ENCODE measurements at places on chromosomes 13 and 19. TPM values are rescaled to one million over a fixed set of nuclear protein-coding genes. Genes with fewer than 3 reads are reported as not detected.

Gene NPAS1
- not detected for total RNA-seq

Gene KRTDAP
- total RNA-seq: not detected

Gene LATS2
- total RNA-seq: 30.1 TPM

Gene CRX
- not detected for total RNA-seq

Gene TUBA3C
- not detected for total RNA-seq

GRCh38 chr13:113029487-113030258 lies 60.7 kb downstream of the MCF2L start:
- DNase-seq: no peak

- DNase-seq: no peak
These were observed 15.5 kb upstream of the ERCC1 start for GRCh38 chr19:45439190-45439568.

DNA sequence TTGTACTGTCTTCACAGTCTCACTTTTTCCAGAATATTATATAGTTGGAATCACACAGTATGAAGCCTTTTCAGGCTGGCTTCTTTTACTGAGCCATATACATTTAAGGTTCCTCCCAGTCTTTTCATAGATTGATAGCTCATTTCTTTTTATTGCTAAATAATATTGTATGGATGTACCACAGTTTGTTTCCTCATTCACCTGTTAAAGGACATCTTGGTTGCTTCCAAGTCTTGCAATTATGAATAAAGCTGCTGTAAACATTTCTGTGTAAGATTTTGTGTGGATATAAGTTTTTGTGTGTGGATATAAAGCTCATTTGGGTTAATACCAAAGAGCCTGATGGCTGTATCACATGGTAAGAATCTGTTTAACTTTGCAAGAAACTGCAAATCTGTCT lies 24.5 kb upstream of the CYP2A7 start:
- DNase-seq: no peak

GRCh38 chr19:4538601-4538954 lies 1.3 kb downstream of the LRG1 start:
- DNase-seq: no peak

- no peak for DNase-seq
These were observed 130.8 kb downstream of the KDM4B start for GRCh38 chr19:5099701-5100221.

- DNase-seq: no peak
These were observed 21.0 kb upstream of the LRCH1 start for GRCh38 chr13:46531953-46532352.

DNA sequence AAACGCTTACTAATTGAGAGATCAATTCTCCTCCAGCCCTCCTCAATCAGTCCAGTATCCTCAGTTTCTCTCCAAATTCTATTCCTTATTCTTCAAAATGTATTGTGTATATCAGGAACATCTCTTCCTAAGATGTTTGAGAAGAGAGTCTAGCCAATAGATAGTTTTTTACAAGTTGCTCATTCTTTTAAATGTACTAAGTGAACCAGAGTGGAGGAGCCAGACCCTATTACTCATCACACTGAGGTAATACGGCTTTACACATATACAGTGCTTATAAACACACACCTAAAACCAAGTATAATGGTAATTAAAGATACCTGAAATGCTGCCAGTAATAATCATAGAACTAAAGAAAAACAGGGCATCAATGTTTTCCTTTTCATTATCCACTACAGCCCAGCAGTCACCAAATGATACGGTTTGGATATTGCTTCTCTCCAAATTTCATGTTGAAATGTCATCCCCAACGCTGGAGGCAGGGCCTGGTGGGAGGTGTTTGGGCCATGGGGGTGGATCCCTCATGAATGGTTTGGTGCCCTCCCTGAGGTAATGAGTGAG lies 45.2 kb upstream of the HMGB1 start:
- no peak for DNase-seq

- DNase-seq: peak; percentile 85
These were observed 11.0 kb downstream of the FUZ start for GRCh38 chr19:49801966-49802661.

DNA sequence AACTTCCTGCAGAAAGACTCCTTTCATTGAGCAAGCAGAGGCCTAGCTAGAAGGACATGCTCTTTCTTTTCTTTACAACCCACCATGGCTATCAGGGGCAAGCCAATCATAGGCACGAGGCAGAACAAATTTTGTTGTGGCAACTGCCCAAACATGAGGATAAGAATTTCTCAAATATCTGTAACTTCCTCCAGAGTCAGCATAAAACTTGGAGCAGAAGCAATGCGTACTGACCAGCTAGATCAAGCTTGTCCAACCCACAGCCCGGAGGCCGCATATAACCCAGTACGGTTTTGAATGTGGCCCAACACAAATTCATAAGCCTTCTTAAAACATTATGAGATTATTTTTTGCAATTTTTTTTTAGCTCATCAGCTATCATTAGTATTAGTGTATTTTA lies 87.0 kb upstream of the SOX21 start:
- no peak for DNase-seq

- no peak for DNase-seq
These were observed 169.8 kb downstream of the SHISA2 start for GRCh38 chr13:25881971-25882451.

GRCh38 chr19:9673912-9674662 lies 813 bp downstream of the ZNF562 start:
- DNase-seq: no peak

- no peak for DNase-seq
These were observed 94.5 kb upstream of the TEX29 start for GRCh38 chr13:111225810-111226546.

DNA sequence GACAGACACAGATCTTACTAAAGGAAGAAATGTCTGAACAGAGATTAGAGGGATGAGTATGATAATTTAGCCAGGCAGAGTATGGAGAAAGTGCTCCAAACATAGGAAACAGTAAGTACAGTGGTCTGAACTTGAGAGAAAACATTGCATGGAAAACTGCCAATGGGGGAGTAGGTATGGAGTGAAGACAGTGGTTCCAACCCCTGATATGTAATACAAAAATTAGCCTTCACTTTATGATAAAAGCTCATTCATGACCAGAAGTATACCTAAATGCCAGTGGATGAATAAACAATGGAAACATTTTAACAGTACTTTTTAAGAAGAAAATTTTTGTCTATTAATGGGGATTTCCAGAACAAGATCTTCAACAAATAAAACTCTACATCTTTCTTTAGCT lies 334.0 kb downstream of the DIAPH3 start:
- no peak for DNase-seq

GRCh38 chr19:41025871-41026270 lies 34.8 kb downstream of the CYP2B6 start:
- DNase-seq: no peak

DNA sequence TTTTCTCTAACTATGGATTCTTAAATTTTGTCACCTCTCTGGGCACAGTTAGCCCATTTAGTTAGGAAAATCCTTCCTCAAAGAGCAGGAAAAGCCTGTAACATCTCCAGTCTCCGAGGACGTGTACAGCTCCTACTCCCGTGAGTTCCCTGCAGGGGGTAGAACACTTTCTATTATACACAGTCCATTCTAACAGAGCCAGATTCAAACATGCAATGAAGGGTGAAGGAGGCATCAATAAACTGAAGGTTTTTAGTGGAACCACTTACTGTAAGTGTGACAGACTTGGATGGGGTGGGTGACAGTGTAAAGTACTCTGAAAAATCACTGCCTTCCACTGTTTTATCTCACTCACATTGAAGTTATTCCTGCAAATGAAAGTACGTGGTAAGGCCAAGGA lies 204.7 kb upstream of the DACH1 start:
- no peak for DNase-seq

DNA sequence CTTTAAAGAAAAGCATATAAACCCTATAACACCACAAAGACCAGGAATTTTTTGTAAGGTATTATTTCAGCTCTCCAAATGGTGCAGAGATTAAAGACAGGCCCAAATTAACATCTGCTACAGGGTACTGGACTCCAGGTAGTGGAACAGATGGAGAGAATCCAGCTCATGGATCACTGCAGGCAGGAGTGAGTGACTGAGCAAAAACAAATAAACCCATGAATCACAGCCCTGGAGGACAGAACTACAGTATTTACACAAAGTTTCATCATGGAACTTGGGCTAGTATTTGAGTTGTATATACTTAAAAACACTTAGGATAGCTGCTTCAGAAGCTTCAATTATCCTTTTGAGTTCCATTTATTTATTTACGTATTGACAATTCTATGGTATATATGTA lies 132.8 kb upstream of the SPRY2 start:
- DNase-seq: no peak

GRCh38 chr13:22040810-22041364 lies 370.0 kb downstream of the FGF9 start:
- no peak for DNase-seq

GRCh38 chr19:6766357-6767080 lies 716 bp downstream of the SH2D3A start:
- no peak for DNase-seq

DNA sequence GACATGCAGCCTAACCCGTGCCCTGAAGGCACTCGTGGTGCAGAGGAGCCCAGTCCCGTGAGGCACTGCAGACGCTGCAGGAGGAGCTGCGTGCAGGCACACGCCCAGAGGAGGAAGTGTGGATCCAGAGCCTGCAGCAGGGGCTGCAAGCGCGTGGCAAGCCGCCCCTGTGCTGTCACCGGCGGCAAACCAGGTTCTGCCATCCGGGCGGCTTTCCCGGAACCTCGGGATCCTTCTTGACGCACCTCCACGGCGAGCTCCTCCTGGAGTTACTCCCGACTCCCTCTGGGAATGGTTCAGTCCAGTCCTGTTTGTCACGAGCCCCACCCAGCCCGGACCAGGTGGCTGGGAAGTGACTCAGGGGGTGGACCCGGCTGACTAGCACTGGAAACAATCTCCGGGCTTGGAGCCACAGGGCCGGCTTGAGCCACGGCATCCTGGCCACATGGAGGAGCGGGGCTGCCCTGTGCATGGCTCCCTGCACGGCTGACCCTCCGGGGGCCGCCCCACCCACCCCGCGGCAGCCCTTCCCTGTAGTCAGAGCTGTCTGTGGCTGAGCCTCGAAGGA lies 10.2 kb downstream of the DPP9 start:
- peak; percentile 84 for DNase-seq

DNA sequence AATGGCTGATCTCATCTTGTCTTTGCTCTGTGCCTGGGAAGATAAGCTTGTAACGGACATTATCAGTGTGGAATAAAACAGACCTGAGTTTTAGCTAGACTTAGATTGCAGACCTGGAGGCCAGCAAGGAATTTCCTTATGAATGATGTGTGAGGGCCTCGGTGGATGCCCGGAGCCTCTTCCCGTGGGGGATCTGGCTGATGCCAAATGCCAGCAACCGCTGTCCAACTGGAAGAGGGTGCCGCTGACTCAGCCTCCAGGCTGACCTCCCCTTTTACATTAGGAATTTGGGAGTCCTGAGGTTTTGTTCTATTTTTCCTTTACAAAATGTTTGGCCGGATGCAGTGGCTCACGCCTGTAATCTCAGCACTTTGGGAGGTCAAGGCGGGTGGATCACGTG lies 19.6 kb upstream of the LILRA2 start:
- DNase-seq: no peak

DNA sequence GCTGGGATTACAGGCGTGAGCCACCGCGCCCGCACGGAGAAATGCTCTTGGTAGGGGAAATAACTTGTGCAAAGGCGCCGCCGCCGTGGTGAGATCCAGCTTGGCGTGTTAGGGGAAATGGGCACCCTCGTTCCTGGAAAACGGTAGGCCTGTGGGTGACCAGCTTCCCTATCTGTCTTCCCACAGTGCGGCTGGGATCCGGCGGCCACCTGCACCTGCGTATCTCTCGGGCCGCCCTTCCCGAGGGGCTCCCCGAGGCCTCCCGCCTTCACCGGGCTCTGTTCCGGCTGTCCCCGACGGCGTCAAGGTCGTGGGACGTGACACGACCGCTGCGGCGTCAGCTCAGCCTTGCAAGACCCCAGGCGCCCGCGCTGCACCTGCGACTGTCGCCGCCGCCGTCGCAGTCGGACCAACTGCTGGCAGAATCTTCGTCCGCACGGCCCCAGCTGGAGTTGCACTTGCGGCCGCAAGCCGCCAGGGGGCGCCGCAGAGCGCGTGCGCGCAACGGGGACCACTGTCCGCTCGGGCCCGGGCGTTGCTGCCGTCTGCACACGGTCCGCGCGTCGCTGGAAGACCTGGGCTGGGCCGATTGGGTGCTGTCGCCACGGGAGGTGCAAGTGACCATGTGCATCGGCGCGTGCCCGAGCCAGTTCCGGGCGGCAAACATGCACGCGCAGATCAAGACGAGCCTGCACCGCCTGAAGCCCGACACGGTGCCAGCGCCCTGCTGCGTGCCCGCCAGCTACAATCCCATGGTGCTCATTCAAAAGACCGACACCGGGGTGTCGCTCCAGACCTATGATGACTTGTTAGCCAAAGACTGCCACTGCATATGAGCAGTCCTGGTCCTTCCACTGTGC lies 2.4 kb downstream of the GDF15 start:
- peak; percentile 85 for DNase-seq

GRCh38 chr19:11054200-11054599 lies 35.1 kb upstream of the LDLR start:
- DNase-seq: no peak

DNA sequence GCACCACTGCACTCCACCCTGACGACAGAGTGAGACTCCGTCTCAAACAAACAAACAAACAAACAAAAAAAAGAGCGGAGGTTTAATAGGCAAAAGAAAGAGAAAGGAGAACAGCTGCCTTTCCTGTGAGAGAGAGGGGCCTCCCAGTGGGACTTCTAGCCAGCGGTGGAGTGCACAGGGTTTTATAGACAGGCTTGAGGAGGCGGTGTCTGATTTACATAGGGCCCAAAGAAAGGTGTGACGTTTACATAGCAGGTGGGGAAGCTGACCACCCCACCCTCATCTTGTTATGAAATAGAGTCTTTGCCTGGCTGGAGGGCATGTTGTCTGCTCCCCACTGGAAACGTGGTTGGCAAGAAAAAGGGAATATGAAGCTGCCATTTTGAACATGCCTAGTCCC lies 106.0 kb upstream of the CSNK1A1L start:
- DNase-seq: no peak

DNA sequence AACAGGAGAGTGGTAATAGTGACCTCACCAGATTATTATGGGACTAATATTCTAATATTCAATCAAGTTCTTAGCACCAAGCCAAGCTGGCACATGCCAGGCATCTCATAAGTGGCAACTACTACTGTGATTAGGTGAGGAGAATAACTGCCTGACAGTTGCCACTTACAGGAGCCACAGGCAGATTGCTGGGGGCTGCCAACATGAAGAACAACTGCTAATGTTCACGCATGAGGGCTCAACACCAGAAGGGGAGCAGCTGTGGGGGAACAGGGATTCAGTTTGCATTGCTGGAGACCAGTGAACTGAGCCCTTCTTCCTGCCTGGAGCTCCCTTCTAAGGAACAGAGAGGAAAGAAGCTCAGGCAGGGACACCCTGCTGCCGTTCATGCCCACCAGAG lies 504.5 kb downstream of the FOXO1 start:
- no peak for DNase-seq

All from ureter (tissue), 1 donor.